ENCODE measurements at places on chromosomes 6 and 20.

- DNase-seq = no peak
Observed at GRCh38 chr20:35173576-35174192, 1.8 kb downstream of the PROCR start.

DNA sequence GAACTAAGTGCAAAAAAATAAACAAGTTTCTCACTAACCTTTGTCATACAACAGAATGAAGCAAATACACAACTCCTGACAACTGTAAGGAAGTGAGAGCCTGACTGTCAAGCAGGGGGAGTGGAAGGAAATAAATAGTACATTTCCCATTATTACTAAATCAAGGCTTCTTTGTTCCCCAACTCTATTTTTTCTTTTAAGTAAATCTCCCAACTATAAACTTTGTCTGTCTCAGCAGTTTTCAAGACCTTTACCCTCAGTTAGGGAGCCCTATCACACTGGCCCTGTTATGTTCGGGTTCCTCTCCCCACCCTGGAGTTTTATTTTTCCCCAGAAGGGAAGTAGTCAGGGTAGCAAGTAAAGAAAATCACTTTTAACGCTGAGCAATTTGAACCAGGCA is 24.1 kb upstream of the IPCEF1 start:
- no peak for DNase-seq

DNA sequence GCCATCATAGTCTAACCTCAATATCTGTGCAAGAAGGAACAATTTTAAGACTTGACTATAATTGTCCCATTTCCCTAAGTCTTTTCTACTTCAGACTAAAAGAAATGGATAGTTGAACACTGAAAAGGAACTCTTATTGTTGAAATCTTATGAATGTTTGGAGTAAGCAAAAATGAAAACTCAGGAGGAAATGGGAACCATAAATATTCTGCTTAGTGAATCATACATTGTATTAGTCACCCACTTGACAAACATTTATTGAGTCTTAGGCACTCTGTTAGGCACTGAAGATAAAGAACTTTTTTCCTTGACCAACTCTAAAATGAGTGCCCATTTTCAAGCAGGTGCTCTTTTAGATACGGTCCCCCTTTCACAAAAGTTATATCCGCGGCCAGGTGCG is 8.7 kb downstream of the CCDC170 start:
- DNase-seq = no peak

GRCh38 chr20:32338665-32339064 is 19.5 kb upstream of the ASXL1 start:
- DNase-seq = no peak

DNA sequence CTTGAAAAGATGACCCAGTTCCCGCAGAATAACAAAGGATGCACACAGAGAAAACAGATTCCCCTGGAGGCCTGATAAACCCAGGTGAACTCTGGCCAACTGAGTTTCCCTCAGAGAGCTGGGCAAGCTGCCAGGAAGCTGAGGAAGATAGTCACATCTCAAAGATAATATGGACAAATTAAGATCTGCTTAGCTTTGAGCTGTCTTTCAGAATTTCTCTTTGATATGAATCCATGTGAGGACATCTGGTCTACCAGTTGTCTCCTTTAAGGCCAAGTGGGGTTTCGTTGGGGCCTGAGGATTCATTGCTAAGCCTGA is 59.5 kb downstream of the ID4 start:
- DNase-seq = no peak

- no peak for DNase-seq
Observed at GRCh38 chr6:166642646-166643045, 15.6 kb upstream of the RPS6KA2 start.

DNA sequence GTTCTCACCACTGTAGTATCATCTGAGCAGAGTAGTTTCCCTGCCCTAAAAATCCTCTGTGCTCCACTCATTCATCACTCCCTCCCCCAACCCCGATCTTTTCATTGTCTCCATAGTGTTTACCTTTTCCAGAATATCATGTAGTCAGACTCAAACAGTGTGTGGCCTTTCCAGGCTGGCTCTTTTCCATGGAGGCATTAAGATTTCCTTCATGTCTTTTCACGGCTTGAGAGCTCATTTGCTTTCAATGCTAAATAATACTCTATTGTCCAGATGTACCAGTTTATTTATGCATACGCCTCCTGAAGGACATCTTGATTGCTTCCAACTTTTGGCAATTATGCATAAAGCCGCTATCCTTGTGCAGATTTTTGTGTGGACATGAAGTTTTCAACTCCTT is 235.8 kb downstream of the PHACTR1 start:
- DNase-seq = no peak

DNA sequence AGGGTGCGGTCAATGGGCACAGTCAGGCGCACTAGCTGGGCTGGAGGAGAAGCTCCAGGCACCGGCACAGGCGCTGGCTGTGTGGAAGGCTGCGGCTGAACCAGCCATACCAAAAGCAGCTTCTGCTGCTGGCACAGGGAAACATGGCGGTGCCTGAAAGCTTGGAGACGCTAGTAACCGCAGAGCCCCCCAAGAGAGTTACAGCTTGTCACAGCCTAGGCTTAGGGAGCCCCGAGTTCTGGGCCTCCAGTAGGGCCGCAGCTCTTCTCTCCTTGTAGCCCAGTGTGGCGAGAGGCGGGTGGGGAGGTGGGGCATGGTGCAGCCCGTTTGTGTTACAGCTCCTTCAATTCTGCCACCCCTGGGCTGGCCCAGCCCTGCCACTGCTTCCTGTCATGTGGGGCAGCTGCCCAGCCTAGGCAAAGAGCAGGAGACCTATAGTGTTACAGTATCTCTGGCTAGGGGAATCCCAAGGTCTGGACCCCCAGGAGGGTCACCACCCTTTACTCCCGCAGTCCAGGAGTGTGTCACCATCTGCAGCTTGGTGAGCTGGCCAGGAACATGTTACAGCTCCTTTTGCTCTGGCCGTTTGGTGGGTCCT is 58.6 kb upstream of the MANEA start:
- no peak for DNase-seq

DNA sequence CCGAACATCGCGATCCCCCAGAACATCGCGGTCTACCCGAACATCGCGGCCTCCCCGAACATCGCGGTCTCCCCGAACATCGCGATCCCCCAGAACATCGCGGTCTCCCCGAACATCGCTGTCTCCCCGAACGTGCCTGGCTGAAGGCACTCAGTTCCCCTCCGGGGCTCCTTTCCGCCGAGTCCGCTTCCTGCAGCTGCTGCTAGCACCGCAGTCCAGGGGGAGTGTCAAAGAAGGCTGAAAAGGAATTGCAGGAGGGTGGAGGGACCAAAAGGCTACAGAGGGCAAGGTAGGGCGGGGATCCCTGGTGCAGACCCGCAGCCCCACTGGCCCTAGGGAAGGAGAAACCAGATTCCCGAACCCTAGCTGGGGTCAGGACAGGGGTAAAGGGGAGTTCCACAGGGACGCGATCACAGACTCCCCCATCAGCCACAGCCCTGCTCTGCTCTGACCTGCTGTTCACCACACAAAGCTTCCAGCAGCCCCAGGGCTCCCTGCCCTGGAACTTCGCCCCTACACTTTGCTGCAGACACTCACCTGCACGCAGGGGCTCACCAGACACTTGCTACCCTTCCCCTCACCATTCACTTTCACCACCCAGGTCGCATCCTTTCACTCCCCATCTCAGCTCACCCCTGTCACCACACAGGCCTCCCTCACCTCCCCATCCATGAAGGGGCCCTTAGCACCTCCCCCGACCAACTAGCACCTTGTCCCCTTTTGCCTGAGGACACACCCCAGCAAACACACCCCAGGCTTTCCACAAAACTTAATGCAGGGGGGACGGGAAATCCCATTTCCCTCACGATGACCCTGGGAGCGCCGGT is 1.7 kb downstream of the ULBP1 start:
- DNase-seq = no peak

- DNase-seq = no peak
Observed at GRCh38 chr6:11769811-11770545, 8.6 kb downstream of the ADTRP start.

GRCh38 chr20:47993035-47993755 is 207.9 kb upstream of the SULF2 start:
- no peak for DNase-seq

- DNase-seq = no peak
Observed at GRCh38 chr6:78599526-78599925, 267.8 kb upstream of the IRAK1BP1 start.

DNA sequence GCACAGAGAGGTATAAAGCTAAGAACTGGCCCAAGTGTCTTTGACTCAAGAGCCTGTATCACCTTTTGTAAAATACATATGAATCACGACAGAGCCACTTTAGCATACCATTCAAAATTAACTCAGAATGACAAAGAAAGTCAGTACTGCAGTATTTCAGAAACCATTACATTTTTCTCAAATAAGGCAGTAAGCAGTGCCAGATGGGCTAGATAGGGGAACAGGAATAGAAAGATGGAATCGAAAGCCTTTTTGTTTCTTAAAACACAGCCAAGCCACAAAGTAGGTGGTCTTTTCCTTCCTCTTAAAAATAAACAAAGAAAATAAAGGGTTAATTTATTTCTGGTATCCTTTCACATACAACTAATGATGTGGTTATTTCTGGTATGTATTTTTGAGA is 10.3 kb downstream of the CLDN20 start:
- no peak for DNase-seq

GRCh38 chr6:114176726-114177125 is 166.1 kb downstream of the HS3ST5 start:
- no peak for DNase-seq

GRCh38 chr6:74333406-74333805 is 637.4 kb downstream of the CD109 start:
- DNase-seq = no peak

GRCh38 chr6:113481458-113481857 is 375.7 kb upstream of the MARCKS start:
- no peak for DNase-seq

DNA sequence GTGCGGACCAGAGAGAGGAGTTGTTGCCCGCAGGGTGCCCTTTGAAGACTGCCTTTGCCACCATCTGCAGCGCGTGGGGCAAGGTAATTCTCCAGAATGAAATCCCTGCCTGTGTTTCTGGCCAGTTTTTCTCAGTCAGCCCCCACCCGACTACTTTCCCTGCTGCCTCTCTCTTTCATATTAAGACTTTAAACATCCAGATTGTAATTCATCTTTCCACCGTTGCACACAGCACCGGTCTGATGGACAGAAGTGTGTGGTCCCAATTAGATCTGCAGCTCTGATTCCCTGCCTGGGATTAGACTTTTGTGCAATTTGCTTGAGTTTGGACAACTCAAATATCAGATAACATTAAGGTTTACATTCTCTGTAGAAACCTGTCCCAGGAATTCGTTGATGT is 489.0 kb downstream of the QKI start:
- DNase-seq = no peak

DNA sequence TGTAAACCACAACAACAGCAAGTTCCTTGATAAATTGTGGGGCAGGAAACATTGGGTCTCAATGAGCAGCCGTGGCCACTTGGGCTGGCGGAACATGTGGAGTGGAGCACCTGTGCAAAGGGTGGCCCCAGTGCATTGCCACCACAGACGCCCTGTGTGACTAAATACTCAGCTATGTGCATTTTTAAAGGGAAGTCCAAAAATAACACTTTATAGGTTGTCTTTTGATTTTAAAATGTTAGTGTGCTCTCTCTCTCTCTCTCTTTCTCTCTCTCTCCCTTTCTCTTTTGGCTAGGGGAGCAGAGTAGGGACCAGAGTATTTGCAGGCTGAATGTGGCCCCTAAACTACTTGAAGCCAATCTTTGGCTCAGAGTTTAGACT is 236.3 kb downstream of the BCAS1 start:
- no peak for DNase-seq

- no peak for DNase-seq
Observed at GRCh38 chr6:169932491-169932890, 181.1 kb downstream of the ERMARD start.

DNA sequence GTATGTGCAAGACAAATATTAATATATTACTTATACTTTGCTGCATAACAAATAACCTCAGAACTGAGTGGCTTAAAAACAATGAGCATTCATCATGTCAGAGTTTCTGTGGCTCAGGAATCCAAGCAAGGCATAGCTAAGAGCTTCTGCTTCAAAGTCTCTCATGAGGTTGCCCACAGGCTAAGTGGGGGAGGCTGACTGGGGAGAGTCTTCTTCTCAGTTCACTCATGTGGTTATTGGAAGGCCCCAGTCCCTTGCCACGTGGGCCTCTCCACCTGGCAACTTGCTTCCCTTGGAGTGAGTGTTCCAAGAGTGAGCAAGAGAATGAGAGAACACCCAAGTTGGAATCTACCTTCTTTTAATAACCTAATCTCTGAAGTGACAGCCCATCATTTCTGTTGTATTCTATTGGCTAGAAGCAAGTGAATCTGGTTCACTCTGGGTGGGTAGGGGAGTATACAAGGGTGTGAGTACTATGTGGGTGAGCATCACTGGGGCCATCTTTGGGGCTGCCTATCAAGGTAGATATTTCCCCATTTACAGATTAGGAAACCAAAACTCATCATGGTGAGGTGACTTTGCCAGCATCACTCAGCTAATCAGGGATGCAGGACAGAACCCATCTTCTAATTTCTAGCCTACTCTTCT is 36.0 kb downstream of the DNAH8 start:
- DNase-seq = no peak

DNA sequence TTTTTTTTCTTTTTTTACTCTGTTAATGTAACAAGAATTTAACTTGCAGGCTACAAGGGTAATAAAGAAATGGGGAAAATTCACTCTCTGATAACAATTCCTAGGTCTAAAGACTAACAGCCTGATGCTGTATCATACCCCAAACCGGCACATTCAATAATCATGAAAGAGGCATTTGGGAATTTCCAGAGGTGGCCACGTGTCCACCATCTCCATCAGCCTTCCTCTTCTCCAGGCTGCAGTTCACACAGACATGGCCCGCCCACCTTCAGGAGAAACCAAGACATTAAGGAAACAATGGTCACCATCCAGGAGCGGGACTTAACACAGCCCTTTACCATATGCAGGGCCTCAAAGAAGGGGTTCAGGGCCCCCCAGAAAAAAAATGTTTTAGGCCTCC is 44.8 kb downstream of the PDE10A start:
- no peak for DNase-seq

- DNase-seq = no peak
Observed at GRCh38 chr6:75144386-75144785, 61.5 kb downstream of the COL12A1 start.

GRCh38 chr6:37324131-37325033 is 29.4 kb upstream of the RNF8 start:
- DNase-seq = no peak

- DNase-seq = no peak
Observed at GRCh38 chr6:123810948-123811347, 7.3 kb downstream of the NKAIN2 start.

DNA sequence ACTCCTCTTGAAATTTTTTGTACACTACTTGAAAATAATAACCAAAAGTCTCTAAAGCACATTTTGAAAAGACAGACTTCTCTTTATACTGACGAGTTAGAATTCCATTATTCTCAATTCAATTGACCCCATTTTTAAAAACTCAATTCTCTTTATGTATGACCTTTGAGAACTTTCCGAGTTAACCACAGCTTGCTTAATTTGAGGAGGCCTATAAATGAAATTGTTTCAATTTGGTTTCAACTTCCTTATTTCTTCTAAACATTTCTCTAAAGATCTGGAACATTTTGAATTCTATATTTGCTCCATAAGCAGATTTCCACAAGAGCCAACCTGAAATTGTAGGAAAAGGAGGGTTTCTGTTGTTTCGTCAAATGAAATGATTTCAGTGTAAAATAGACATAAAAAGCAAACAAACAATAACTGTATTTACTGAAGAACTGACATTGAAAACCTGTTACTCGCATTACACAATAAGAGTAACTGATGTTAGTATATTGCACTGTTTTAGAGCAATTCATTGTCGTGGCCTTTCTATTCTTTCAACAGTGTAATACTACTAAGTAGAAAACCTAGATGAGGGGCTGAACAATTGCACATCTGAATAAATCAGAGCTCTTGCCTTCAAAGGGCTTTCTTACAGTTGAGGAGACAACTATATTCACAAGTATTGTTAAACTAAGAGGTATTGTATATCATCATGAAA is 223.6 kb downstream of the HIVEP2 start:
- no peak for DNase-seq
